ENCODE measurements at places on chromosomes 6 and 20. TPM values are rescaled to one million over a fixed set of nuclear protein-coding genes. Genes with fewer than 3 reads are reported as not detected.

Gene AURKA
- total RNA-seq: 5.8 TPM

Gene MDFI
- total RNA-seq: 0.55 TPM

Gene SLC16A10
- not detected for total RNA-seq

Gene ZSCAN31
- total RNA-seq: 7.8 TPM

Gene ALDH8A1
- total RNA-seq: 0.46 TPM

Gene VGLL2
- total RNA-seq: not detected

Gene IYD
- total RNA-seq: not detected

Gene RAB32
- total RNA-seq: 111 TPM

Gene CPXM1
- total RNA-seq: 0.71 TPM

Gene SSTR4
- total RNA-seq: not detected

Gene ADIG
- total RNA-seq: not detected

Gene SPEF1
- total RNA-seq: 0.14 TPM

Gene PKHD1
- not detected for total RNA-seq

Gene TRMT11
- 19.0 TPM for total RNA-seq

Gene SYTL3
- total RNA-seq: 4.2 TPM

Gene B4GALT5
- total RNA-seq: 22.5 TPM

Gene CLPSL2
- not detected for total RNA-seq

Gene NRN1
- not detected for total RNA-seq

Gene KCNG1
- total RNA-seq: 16.7 TPM

Gene IRAK1BP1
- 3.7 TPM for total RNA-seq

Gene MICA
- total RNA-seq: 76.7 TPM

Gene HLA-DPB1
- 2.3 TPM for total RNA-seq

Gene EYA2
- total RNA-seq: 0.14 TPM

Gene RNF182
- 0.28 TPM for total RNA-seq

Gene COL9A3
- 0.57 TPM for total RNA-seq

Gene C20orf204
- total RNA-seq: 0.92 TPM

Gene B3GAT2
- total RNA-seq: not detected

Gene TOP1
- total RNA-seq: 13.3 TPM

Gene MTG2
- total RNA-seq: 18.0 TPM

Gene LINC00237
- not detected for total RNA-seq

Gene PDYN
- not detected for total RNA-seq

Gene DCDC2
- total RNA-seq: 0.14 TPM

Gene SLC22A7
- not detected for total RNA-seq

Gene HTR1E
- total RNA-seq: not detected

Gene FAM184A
- 0.46 TPM for total RNA-seq

Gene BFSP1
- 2.8 TPM for total RNA-seq

Gene OR12D3
- total RNA-seq: not detected

Gene FOXA2
- under 0.01 TPM for total RNA-seq

Gene PRRT1
- total RNA-seq: 0.18 TPM

Gene ZKSCAN4
- total RNA-seq: 5.3 TPM

Gene SOX4
- total RNA-seq: 30.7 TPM

Gene MACROD2
- 0.55 TPM for total RNA-seq

Gene DAAM2
- 1.9 TPM for total RNA-seq

Gene PNLDC1
- not detected for total RNA-seq

Gene PDE7B
- total RNA-seq: 58.1 TPM

Gene TMEM181
- 46.5 TPM for total RNA-seq

Gene ID1
- 141 TPM for total RNA-seq
